ENCODE measurements at places on chromosomes 1 and 21.
A peak's percentile ranks its signal among the peaks of the same experiment; 100 is the strongest.

DNA sequence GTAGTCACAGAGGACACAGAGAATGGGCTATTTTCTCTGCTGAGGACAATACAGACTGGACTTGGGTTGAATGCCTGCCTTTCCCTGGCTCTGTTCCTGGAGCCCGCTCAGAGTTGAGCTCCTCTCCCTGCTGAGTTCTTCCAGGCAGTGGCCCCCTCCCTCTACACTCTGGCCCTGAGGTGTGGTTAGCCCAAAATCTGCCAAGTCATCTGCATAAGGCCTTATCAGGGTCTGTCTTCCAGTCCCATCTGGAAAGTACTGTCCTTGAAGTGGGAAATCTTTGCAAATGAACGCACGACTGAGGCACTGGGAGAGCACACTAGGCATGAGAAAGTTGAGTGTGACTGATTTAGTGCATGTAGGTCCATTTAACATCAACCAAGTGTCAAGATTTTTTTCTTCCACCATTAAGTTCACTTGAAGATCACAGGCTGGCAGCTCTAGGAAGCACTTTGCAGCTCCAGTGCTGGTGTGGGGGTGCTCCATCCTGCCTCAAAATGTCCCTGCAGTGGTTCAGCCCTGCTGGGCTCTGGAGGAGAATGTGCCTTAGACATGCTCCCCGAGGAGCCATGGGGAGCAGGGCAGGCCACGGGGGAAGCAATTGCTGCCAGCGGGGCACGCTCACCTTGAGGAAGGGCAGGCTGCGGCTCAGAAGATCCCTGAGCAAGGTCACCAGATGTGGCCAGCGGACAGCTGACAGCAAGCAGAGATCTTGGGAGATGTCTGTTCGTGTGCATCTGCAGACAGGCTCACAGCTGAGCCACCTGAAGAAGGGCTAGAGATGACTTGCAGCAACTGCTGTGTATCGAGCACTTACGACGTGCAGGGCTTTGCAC, 41.5 kb downstream of the IER5 start:
- no peak overlapping the region for H3K4me3 ChIP-seq
- no peaks in the 10 kb centered on the region for H3K27me3 ChIP-seq
- peaks cover 17% of the 10 kb centered on the region for H3K4me1 ChIP-seq

DNA sequence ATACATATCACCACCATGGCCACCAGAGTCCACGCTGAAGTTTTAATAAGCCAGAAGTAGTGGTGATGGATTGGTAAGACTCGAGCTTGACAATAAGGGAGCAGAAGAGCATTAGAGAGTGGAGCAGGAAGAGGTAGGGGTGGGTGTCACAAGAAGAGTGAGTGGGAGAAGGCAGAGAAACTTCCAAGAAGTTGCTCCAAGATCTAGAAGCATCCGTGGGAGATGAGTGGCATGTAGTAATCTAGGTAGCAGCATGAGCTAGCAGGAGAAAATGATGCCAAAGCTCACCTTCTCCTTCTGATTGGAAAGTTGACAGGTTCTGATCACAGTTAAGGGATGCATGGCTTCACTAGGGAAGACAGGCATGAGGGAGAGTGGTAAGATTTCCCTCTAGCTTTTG, 49.2 kb downstream of the PLXNA2 start:
- no peaks in the 10 kb centered on the region for H3K36me3 ChIP-seq
- no peaks in the 10 kb centered on the region for H3K27me3 ChIP-seq
- no peak for DNase-seq
- H3K4me3 ChIP-seq = no peak overlapping the region
- no peak overlapping the region for H3K27ac ChIP-seq

GRCh38 chr1:30063621-30064280, 659.6 kb downstream of the MATN1 start:
- H3K27ac ChIP-seq = no peak overlapping the region
- no peaks in the 10 kb centered on the region for H3K4me1 ChIP-seq
- H3K36me3 ChIP-seq = no peaks in the 10 kb centered on the region
- no peak overlapping the region for H3K4me3 ChIP-seq
- no peak for DNase-seq
- H3K27me3 ChIP-seq = no peaks in the 10 kb centered on the region

- H3K36me3 ChIP-seq = peaks cover 18% of the 10 kb centered on the region
- H3K27me3 ChIP-seq = no peaks in the 10 kb centered on the region
- no peak for DNase-seq
- H3K27ac ChIP-seq = no peak overlapping the region
- H3K4me1 ChIP-seq = no peaks in the 10 kb centered on the region
These were observed 210.3 kb downstream of the PTPRC start for GRCh38 chr1:198849093-198849492.

GRCh38 chr21:44697811-44698734, 1.1 kb downstream of the KRTAP10-12 start:
- no peaks in the 10 kb centered on the region for H3K4me1 ChIP-seq
- H3K27me3 ChIP-seq = peaks cover 56% of the 10 kb centered on the region
- H3K27ac ChIP-seq = no peak overlapping the region
- DNase-seq = no peak
- no peaks in the 10 kb centered on the region for H3K36me3 ChIP-seq
- no peak overlapping the region for H3K4me3 ChIP-seq

- H3K27ac ChIP-seq = no peak overlapping the region
- H3K4me3 ChIP-seq = no peak overlapping the region
- no peaks in the 10 kb centered on the region for H3K27me3 ChIP-seq
- H3K4me1 ChIP-seq = no peaks in the 10 kb centered on the region
- DNase-seq = no peak
These were observed 472.9 kb downstream of the MATN1 start for GRCh38 chr1:30250338-30250983.

GRCh38 chr1:94713472-94714141, 106.5 kb upstream of the SLC44A3 start:
- no peak overlapping the region for H3K4me3 ChIP-seq
- peak; percentile 99 for DNase-seq
- H3K27me3 ChIP-seq = no peaks in the 10 kb centered on the region
- peak overlapping the region; percentile 81 for H3K27ac ChIP-seq

DNA sequence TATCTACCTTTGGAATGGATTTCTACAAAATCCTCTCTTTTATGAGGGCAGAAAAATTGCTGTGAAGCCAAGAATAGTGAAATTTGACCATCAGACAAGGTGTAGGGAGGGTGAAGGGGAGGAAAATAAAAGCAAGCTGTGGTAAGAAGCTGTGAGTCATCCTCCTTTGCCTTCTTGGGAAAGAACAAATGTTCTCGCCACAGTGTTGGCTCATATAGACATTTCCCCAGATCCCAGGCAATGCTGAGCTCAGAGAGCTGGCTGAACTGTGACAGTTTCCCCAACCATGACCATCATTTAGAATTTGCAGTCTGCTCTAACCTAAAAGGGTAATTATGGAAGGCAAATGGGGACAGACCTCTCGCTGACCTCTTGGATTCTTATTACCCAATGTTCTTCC, 235.4 kb downstream of the PBX1 start:
- H3K4me1 ChIP-seq = peaks cover 3% of the 10 kb centered on the region
- peaks cover 8% of the 10 kb centered on the region for H3K36me3 ChIP-seq
- no peaks in the 10 kb centered on the region for H3K27me3 ChIP-seq
